ENCODE measurements at places on chromosomes 1 and 21. TPM values are rescaled to one million over a fixed set of nuclear protein-coding genes. Genes with fewer than 3 reads are reported as not detected.

Gene ASPM
- total RNA-seq: 76.5 TPM

Gene ECM1
- 129 TPM for total RNA-seq

Gene CTH
- 0.77 TPM for total RNA-seq

Gene BTBD19
- 8.2 TPM for total RNA-seq

Gene KIRREL1
- 78.8 TPM for total RNA-seq

Gene TFF1
- total RNA-seq: not detected

Gene TMPRSS15
- total RNA-seq: not detected

Gene SAMD13
- 0.98 TPM for total RNA-seq
